ENCODE measurements at places on chromosomes 12 and 14.

DNA sequence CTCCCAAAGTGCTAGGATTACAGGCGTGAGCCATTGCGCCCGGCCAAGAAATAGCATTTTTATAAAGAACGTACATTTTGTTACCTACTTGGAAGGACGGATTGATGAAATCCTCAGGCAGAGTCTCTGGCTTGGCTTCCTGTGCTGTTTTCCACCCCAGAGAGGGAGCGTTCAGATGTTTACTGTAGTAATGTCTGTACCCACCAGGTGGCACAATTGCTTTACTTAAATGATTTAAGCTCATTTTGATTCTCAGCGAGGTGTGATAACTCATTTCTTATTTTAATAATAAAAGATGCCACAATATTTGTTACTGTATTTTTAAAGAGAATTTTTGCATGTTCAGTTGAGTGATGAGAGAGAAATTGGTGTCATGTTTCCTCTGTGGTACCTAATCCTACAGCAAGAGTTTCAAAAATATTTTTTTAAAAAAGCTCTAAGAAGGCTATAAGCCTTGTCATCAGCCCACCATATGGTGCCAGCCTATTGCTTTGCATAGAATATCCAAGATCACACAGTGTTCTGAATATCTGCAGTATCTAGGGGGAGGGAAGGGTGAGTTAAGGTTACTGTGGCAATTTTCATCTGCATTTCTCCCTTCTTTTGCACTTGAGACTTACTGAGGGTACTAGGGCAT is 82.6 kb upstream of the TRAF3 start:
- peak; percentile 62 for DNase-seq

DNA sequence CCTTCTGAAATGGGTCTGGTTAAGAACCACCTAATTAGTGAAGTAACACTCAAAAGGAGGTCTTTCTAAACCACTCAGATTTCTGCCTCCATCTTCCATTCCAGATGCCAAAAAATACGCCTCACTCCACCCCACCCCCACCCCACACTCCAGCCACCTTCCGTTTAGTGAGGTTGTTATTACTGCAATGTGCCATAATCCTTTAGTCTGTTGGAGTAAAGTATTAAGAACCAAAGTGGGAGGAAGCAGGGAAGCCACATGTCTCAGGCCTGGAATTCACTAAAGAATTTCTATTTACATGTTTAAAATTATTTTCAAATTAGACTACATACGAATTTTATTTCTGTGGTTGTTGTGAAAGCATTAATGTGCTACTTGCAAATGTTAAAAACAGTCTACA is 7.4 kb downstream of the KIF21A start:
- DNase-seq = no peak

DNA sequence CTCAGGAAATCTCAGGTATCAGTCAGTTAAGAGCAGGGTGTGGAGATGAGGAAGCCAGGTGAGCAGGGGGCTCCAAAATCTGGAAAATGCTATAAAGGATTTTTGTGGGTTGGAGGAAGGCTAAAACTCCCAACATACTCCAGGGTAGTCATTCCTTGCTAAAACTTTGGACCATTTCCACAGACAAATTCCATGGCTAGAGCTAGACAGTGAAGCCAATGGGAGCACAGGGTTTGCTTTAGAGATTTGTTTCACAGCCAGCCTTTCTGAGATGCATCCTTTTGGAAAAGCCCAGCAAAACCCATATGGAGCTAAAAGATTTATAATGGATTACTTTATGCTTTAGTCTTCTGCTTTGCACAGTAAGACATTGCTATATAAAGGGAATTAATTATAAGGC is 146.5 kb downstream of the SAMD4A start:
- DNase-seq = no peak

DNA sequence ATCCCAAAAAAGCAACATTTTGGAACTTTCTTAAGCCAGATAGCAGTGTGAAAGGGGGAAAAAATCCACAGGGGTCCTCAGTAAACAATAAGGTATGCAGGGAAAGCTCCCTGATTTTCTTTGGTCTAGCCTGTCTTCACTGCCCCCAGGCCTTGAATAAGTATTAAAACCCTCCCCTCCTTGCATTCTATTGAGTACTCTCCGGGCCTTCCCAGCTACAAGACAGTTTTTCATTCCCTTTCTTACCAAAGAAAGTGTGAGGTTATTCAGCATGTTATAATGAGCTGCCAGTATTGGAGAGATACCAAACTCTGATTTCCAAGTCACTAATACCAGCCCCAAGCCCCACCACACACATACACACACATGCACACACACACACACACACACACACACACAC is 59.8 kb upstream of the KIF21A start:
- DNase-seq = no peak

GRCh38 chr12:1610072-1610643 is 15.8 kb upstream of the FBXL14 start:
- DNase-seq = no peak

- peak; percentile 43 for DNase-seq
Observed at GRCh38 chr14:32939254-32940065, 781 bp downstream of the NPAS3 start.

DNA sequence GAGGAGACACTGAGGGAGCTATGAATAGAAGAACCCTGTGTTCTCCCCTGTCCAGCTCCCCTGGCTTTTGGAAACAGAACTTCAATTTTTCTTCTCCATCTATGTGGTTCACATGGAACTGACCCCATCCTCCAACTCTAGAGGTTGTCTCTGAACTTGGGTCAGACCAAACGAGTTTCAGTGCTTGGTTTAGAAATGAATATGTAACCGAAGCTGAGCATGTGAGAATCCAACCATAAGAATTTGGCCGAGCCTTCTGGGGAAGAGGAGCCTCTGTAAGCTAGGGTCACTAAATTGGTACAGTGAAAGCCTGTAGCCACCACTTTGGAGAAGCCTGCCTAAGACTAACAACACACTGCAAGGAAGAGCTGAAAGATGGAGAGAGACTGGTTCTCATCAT is 464.4 kb downstream of the ZFP36L1 start:
- DNase-seq = no peak

- no peak for DNase-seq
Observed at GRCh38 chr12:71665090-71665463, 976 bp downstream of the THAP2 start.

DNA sequence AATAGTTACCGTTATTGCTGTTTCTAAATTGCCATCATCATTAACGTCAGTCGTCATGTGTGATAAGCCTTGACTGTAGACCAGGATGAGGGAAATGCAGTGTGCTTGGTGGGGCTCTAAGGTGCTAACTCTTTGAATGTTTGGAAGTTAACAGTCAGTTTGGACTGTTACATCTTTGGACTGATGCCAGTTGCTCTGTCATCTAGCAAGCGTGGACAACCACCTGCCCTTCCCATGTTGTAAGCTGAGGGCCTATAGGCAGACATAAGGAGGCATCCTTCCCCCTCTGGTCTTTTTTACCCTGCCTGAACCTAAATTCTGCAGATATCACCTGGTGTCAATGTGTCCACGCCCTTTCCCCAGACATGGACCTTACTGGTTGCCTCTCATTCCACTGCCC is 94.4 kb downstream of the PPP2R5C start:
- DNase-seq = no peak

GRCh38 chr14:90607141-90607540 is 209.1 kb downstream of the TTC7B start:
- DNase-seq = no peak

- no peak for DNase-seq
Observed at GRCh38 chr14:24070285-24071143, 848 bp upstream of the CPNE6 start.

- DNase-seq = no peak
Observed at GRCh38 chr12:88241862-88242570, 99.9 kb downstream of the TMTC3 start.

DNA sequence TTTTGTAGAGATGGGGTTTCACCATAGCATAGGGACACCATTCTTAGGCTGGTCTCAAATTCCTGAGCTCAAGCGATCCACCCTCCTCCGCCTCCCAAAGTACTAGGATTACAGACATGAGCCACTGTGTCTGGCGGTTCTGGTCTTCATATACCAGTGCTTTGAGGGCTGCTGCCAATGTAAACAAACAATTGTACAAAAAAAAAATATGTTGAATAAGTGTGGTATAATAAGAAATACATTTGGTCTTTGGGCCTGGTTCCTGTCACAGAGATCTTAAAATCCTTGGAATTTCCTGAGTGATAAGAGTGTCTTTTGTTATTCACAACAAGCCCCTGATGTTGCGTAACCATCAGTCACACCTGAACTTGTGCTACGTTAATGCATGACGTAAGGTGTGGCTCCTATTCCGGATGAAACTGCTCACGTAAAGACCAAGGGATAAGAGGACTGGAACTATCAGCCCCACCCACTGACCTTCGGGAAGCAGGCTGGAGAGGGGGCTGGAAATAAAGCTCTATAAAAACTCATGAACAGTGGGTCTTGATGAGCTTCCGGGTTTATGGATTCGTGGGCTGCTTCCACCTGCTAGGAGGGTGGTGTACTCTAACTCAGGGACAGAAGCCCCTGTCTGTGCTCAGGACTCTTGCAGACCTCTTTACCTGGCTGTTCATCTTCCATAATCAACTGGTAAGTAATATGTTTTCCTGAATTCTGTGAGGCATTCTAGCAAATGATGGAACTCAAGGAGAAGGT is 16.5 kb upstream of the RIMKLB start:
- no peak for DNase-seq

DNA sequence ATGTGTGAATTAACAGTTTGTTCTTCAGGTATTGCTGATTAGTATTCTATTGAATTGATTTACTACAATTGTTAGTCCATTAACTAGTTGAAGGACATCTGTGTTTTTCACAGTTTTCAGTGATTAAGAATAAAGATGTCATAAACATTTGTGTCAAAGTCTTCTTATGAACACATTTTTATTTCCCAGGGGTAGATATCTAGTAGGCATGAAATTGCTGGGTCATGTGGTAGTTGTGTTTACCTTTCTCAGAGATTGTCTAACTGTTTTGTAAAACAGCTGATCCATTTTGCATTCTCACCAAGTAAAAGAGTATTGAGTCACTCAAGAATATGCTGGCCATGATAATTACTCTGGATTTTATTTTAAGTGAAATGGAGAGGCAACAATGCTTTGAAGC is 1145.3 kb downstream of the FSCB start:
- no peak for DNase-seq

- peak; percentile 71 for DNase-seq
Observed at GRCh38 chr14:104650057-104650980, 39.1 kb upstream of the INF2 start.

DNA sequence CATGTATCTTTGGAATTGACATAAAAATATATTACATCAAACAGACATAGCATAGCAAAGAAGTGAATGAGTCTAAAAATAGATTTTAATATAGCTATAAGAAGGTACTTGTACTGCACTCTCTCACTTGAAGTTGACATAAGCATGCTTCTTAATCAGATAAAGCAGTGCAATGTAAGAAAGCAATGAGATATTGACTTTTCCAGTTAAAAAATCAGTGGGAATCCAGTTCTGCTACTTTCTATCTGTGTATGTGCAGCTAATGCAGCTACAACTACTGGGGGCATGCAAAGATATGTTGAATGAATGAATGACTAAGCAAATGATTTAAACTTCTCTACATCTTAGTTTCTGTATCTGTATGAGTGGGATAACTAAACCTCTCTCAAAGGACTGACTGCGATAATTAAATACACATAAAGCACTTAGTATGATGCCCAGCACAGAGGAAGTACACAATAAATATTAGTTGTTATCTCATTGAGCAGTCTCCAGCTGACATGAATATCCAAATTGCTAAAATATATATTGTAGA is 10.3 kb downstream of the WASHC3 start:
- DNase-seq = no peak

- DNase-seq = no peak
Observed at GRCh38 chr12:111732786-111733185, 33.9 kb upstream of the ALDH2 start.

DNA sequence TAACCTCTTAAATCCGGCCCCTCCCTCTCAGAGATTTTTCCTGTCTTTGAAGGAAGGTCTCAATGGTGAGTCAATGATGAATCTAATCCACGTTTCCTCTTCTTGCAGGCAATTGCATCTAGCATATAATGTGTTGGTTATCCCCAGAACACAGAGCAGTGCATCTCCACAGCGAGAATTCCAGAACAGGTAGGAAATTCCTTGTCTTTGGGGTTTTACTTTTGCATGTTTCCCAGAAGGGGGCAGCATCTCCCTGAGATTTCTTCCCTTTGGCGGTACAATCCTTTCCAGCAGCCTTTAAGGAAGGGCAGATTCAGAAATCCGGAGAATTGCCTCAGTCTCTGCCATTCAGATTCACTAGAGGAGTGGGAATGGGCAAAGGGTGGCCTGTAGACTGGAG is 128.0 kb downstream of the KCNA5 start:
- DNase-seq = no peak

DNA sequence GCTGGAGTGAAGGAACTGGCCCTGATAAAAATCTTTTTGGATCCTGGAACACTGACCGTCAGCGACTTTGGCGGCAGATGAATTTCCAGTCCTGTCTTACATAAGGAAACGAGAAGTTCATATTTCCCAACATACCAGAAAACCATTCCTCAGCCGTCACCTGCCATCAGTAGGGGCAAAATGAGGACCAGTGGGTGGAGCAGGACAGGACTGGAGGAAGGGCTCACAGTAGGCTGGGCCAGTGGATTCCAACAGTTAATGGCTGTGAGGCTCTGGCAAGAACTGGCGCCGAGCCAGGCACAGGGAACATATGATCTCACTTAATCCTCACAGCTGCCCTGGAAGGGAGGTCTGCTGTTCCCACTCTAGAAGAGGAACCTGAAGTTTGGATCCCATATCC is 67.2 kb upstream of the FAM181A start:
- DNase-seq = no peak

DNA sequence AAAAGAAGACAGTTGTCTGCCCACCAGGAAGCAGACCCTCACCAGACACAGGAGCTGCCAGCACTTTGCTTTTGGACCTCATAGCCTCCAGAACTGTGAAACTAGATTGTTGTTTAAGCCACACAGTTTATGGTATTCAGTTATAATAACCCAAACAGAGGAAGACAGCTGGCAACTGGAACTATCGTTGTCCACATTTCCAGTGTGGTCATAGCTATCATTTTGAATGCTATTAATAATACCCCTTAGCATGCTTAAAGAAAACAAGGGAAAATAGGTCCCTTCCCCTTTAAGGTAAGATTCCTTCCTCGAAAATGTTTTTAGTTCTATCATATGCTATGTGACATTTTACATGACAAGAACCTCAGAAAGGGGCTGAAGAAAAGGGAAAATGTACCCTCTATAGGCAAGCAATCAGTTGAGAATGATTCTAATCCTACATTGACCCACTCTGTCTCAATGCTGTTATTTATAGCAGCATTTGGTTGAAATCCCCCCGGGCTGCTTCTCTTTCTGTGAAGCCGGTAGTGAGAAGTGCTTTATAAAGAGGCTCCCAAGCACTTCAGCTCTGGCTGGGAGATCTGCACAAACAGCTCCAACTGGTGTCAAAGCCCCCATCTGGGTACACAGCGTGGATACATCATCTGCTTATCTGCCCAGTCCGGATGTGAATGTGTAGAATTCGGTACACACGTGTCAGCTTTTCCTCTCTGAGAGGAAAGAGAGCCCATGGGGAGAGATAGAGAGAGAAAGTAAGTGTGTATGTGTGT is 221.2 kb upstream of the FLRT2 start:
- DNase-seq = no peak

All from liver (tissue), 10 donors.